ENCODE measurements at places on chromosomes 7 and 10. TPM values are rescaled to one million over a fixed set of nuclear protein-coding genes. Genes with fewer than 3 reads are reported as not detected.

DNA sequence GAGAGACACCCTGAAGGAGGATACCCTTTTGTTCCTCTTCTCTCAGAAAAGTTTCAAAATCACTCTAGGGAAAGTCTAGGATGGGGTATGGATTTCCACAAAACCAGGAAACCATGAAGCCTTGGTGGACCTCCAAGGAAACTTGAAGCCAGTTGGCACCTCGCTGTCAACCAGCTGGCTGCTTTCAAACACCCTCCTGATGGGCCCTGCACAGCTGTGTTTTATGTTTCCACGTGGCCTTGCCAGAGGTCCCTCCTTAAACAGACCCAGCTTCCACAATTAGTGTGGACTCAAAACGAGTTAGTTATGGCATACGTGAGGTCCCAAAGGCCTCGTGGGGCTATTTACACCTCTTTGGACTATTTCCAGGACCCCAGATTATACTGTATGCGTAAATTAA lies 5.9 kb downstream of the PPP1R3A start:
- no peak for DNase-seq

DNA sequence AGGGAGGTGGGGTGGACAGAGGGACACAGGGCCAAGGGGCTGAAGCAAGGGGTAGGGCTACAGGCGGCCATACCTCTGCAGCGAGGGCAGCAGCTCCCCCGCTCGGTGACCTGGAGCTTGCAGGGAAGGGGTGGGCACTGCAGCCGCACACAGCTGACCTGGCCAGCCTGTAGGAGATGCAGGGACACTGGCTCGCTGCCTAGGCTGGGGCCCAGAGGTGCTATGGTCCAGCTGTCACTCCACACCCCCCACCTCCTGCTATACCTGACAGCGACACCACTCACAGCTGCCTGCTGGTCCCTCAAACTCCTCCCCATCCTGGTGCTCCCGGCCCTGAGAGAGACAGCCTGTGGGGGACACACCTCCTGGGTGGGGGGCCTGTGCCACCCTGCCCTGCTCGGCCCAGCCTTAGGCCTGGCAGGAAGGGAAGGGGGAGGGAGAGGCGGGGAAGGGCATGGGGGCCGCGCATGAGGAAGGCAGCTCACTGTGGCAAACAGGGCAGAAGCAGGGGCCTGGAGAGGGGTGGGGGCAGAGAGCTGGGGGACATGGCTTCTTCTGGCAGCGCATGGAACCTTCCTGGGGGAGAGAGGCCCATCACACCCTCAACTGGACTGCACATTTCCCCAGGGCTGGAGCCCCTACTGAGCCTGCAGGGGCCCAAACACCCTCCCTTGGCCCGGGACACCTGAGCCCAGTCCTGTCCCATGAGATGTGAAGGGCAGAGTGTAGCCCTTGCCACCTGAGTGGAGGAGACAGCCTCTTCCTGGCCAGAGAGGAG lies 23.9 kb downstream of the ATP6V1F start:
- DNase-seq: no peak

GRCh38 chr7:31051598-31052486 lies at the start of gene ADCYAP1R1:
TSS of gene ADCYAP1R1 (plus strand) at chr7:31052308. CDS start at chr7:31063265, 10,957 bp downstream.
- no peak for DNase-seq

DNA sequence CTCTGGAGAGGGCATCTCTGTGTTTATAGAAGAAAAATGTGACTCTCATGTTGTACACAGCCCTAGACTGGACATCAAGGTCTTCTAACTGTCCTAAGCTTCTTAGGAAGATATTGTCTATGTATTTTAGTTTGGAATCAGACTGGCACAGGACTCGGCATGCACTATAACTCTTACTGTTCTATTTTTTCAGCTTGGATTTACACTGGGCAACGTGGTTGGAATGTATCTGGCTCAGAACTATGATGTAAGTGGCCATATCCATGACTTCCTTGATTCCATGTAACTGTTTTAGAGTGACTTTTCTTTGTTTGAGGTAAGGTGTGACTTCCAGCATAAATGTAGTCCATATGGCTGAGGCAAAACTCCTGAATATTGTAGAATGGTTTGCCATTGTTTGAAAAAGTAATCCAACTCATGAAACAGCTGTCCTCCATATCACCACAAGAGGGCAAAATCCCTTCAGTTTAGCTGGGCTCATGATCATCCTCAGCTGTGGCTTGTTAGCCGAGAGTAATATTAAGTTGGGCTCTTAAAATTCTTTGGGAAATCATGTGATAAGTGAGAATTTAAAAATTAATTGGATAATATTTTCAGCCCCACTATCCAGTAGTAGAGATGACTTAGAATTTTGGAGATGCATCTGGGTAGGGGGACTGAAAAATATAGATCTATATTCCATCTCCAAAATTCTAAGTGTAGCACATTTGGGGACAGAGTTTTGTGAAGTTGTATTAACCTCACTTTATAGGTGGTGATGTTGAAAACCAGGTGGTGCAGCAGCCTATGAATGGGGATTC lies 10.4 kb downstream of the STMP1 start:
- peak; percentile 70 for DNase-seq

- no peak for DNase-seq
Measured at GRCh38 chr7:27254625-27255024, 12.0 kb downstream of the EVX1 start.

- DNase-seq: no peak
Measured at GRCh38 chr10:70435241-70436085, 6.0 kb downstream of the NODAL start.

GRCh38 chr10:84540617-84541288 lies 212.4 kb downstream of the CCSER2 start:
- DNase-seq: peak; percentile 39

- DNase-seq: no peak
Measured at GRCh38 chr7:33593611-33594010, 311.7 kb upstream of the BMPER start.

- DNase-seq: no peak
Measured at GRCh38 chr10:95457319-95457886, 103.8 kb downstream of the SORBS1 start.

GRCh38 chr7:111358915-111359314 lies 203.4 kb downstream of the IMMP2L start:
- DNase-seq: no peak

- DNase-seq: peak; percentile 84
Measured at GRCh38 chr10:17665747-17666146, 21.8 kb downstream of the STAM start.

GRCh38 chr10:103784723-103785418 lies 70.5 kb downstream of the SH3PXD2A start:
- no peak for DNase-seq

GRCh38 chr7:7793249-7793648 lies 74.8 kb upstream of the RPA3 start:
- no peak for DNase-seq

DNA sequence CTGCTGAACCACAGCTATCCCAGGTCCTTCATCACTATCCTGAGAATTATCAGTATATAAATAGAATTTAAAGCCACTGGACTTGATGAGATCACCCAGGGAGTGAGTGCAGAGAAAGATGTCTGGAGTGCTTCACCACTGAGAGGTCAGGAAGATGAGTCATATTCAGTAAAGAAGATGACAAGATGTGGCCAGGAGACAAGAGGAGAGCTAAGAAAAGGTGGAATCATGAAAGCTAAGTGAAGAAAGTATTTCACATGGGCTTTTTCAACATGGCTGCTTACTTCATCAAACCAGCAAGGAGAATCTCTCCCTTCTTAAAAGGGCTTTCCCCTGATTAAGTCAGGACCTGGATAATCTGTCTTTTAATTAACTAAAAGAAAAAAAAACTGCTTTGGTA lies 9.1 kb upstream of the PRKAR2B start:
- peak; percentile 93 for DNase-seq

DNA sequence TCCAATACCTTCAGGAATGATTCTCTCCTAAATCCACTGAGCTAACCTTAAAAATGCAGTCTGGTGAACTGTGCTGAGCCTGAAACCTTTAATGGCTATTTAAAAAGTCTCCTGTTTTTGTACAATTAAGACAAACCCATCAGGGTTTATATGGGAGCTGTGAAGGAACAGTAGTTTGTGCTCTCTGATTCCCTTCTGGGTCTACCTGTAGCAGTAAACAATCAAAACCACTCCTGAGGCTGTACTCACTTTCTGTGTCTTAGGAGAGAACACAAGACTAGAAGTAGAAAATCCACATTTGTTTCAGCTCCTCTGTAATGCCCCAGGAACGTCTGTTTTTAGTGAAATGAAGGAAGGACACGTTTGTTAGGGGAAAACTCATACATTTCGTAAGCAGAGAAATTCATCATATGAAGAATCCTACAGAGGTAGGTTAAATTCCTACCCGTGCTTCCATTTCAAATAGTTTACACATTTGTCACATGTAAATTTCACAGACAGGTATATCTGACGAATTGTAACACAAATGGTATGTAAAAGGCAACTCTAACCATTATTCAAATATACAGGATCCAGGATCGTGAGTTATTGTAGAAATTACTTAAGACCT lies 2.6 kb downstream of the CUX1 start:
- no peak for DNase-seq

- no peak for DNase-seq
Measured at GRCh38 chr10:16948361-16948760, 131.1 kb upstream of the RSU1 start.

- no peak for DNase-seq
Measured at GRCh38 chr7:107009846-107010203, 34.7 kb upstream of the PRKAR2B start.

GRCh38 chr7:19701471-19701870 lies 7.4 kb downstream of the POLR1F start:
- DNase-seq: no peak

GRCh38 chr10:62959553-62959952 lies 143.4 kb upstream of the EGR2 start:
- no peak for DNase-seq

DNA sequence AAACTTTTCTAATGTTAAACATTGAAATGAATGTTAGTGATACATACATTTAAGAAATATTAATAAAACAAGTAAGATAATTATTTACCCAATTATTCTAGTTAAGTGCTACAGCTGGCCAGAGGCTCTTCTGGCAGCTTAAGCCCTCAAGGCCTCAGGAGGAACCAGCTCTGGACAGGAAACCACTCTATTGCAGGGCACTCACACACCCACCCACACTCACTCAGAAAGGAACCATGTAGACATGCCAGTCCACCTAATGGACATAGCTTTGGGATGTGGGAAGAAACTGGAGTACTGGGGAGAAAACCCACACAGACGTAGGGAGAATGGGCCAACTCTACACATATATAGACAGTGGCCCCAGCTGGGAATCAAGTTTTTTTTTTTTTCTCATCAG lies 28.2 kb downstream of the UMAD1 start:
- no peak for DNase-seq

- DNase-seq: peak; percentile 14
Measured at GRCh38 chr7:106717254-106717954, 56.4 kb upstream of the CCDC71L start.

DNA sequence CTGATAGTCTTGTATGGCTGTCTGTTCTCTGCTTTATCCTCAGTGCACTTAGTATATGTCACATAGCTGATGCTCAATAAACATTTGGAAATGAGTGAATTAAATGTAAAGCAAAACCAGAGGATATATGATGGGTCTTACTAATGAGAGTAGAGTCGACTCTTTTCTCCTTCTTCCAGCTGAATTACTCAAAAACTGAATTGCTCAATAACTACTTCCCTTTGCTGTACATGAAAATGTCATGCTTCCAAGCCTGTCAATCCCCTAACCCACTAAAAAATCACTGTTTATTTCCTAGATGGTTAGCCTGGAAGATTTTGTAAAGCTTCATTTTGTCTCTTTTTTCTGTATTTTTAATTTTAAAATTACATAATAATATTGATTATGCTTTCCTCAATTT lies 88.0 kb downstream of the OR13A1 start:
- DNase-seq: no peak

- DNase-seq: no peak
Measured at GRCh38 chr7:159075563-159076238, 69.0 kb downstream of the VIPR2 start.

GRCh38 chr7:151867912-151868311 lies 9.0 kb downstream of the PRKAG2 start:
- no peak for DNase-seq

DNA sequence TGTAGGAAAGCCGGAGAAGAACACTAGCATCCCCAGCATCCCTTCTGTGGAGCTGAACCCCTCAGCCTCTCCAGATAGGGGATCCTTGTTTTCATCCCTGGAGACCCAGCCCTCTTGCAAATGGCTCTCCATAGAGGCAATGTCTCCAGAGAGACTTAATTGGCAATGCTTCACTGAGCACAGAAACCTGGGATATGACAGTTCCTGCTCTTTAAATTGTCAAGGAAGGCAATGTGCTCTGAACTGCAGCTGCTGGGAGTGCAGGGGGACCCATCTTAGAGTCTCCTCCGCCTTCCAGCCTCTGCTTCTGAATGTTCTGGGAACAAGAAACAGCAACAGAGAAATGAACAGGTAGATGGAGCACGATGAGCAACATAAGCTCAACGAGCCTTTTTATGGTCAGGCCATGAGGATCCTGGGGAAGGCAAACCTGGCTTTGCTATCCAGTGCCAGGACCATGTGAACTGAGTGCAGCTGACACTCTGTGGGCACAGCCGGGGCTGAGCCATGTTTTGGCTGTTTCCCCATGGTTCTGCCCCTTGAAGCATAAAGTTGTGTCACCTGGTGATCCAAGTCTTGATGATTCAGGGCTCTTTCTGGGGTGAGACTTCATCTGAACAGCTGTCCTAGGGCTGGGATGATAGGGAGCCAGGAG lies 481.0 kb downstream of the PLXNA4 start:
- no peak for DNase-seq

- DNase-seq: peak; percentile 48
Measured at GRCh38 chr7:94028768-94029167, 24.6 kb upstream of the BET1 start.

- DNase-seq: no peak
Measured at GRCh38 chr7:33928986-33929385, 23.6 kb downstream of the BMPER start.

DNA sequence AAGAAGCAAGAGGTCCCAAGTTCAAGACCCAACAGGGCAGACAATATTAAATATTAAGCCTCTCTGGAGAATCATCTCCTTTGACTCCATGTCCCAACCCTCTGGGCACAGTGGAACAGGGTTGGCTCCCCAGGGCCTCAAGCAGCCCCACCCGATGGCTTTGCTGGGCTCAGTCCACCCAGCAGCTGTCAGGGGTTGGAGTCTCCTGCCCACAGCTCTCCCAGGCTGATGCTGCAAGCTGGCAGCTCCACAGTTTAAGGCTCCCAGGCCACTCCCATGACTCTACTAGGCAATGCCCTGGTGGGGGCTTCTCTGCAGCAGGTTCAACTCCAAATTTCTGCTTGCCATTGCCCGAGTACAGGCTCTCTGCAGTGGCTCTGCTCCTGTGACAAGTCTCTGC lies 55.1 kb downstream of the LARP4B start:
- no peak for DNase-seq

- no peak for DNase-seq
Measured at GRCh38 chr10:4101918-4102654, 317.1 kb upstream of the KLF6 start.

- no peak for DNase-seq
Measured at GRCh38 chr10:85575441-85575840, 791.2 kb downstream of the GRID1 start.

- DNase-seq: no peak
Measured at GRCh38 chr10:123229927-123230630, 75.9 kb downstream of the BUB3 start.

The SGMS1 gene
- total RNA-seq: 20.0 TPM

The SEMA3A gene
- 11.6 TPM for total RNA-seq

The SLC26A4 gene
- not detected for total RNA-seq

The ADCY1 gene
- total RNA-seq: 4.4 TPM

The CUTC gene
- 39.2 TPM for total RNA-seq

The AKR1C1 gene
- total RNA-seq: 28.1 TPM

The NPC1L1 gene
- not detected for total RNA-seq

The SPDYE11 gene
- total RNA-seq: not detected

The LAMB4 gene
- 0.19 TPM for total RNA-seq

The ANKRD26 gene
- total RNA-seq: 17.1 TPM

The SKIDA1 gene
- 0.53 TPM for total RNA-seq

The DLG5 gene
- 60.3 TPM for total RNA-seq

The DPCD gene
- 83.0 TPM for total RNA-seq
